HL-60 (cell line): ENCODE measurements at places on chromosomes 1 and 21.

- no peak for DNase-seq
Observed at GRCh38 chr1:91724644-91725043, 161.3 kb downstream of the TGFBR3 start.

- DNase-seq, result no peak
Observed at GRCh38 chr1:201042779-201043461, 19.4 kb upstream of the KIF21B start.

DNA sequence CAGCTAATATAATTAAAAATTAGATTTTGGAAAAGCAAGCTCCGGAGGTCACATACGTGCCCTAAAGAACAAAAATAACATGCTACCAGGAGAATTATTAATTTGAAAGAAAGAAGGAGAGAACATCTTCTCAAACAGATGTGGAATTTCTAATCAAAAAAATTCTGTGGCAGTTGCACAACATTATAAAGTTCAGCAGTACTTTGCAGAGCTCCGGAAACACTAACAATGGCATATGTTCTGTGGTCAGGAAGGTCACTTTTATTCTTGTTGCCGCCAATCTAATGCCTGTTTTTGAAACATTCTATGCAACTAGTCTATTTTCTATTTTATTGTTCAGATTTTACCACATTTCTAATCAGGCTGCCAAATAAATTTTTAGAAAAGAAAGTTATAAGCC, 186.8 kb downstream of the SMYD3 start:
- DNase-seq, result no peak

- no peak for DNase-seq
Observed at GRCh38 chr1:100387657-100388350, 35.5 kb downstream of the CDC14A start.

GRCh38 chr1:244302876-244303609, 148.7 kb downstream of the ADSS2 start:
- DNase-seq, result no peak

- no peak for DNase-seq
Observed at GRCh38 chr1:166289309-166290050, 122.7 kb upstream of the FAM78B start.

- DNase-seq, result no peak
Observed at GRCh38 chr1:206653715-206654459, 18.6 kb downstream of the DYRK3 start.

GRCh38 chr1:181135437-181135731, 46.9 kb downstream of the IER5 start:
- no peak for DNase-seq

GRCh38 chr1:83769594-83770318, 229.2 kb downstream of the TTLL7 start:
- no peak for DNase-seq

GRCh38 chr1:116842654-116843053, 67.1 kb upstream of the PTGFRN start:
- no peak for DNase-seq

GRCh38 chr1:4105300-4105880, 205.3 kb upstream of the C1orf174 start:
- DNase-seq, result no peak

DNA sequence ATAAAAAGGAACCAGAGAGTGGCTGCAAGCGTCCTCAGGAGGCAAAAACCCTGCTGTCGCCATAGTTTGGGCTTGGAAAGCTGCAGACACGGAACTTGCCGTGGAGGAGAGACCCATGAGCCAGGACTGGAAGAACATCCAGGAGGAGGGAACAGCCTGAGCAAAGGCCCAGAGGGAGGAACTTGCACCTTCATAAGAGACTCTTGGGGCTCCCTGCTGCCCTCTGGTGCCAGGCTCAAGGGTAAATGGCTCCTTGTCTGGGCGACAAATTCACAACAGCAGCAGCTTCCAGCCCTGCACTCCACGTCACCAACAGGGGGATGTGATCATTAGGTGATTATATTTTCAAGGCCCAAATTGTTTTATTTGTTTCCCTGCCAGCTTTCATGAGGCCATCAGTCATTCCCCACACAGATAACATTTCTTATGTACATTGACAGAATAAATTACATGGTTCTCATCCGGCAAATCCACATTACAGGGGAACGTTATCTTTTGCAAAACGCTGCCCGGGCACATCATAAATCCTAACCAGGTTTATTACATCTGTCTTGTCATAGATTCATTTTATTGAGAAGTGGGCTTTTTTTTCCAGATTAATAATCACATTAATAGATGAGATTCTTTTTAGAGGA, 143.0 kb upstream of the GRIK3 start:
- DNase-seq, result peak; percentile 18

DNA sequence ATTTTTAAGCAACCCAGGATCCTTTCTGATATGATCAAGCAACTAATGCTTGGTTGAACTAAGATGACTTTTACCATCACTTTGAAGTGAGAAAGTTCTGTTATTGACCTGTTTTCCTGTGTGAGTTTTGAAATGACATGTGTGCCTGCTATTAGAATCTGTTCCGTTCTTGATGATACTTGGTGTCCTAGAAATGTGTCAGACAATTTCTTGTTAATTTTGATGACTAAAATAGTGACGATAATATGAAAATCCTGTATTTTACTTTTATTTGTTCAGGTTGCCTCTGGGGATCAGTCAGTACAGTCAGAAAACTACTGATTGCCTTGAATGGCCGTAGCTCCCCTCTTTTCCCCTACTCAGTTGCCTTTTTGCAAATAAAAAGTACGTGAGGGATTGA, 228.0 kb downstream of the RYR2 start:
- DNase-seq, result no peak

GRCh38 chr1:207302618-207303393, 18.7 kb upstream of the CD55 start:
- no peak for DNase-seq

- DNase-seq, result no peak
Observed at GRCh38 chr1:7898962-7899361, 41.7 kb downstream of the TNFRSF9 start.

DNA sequence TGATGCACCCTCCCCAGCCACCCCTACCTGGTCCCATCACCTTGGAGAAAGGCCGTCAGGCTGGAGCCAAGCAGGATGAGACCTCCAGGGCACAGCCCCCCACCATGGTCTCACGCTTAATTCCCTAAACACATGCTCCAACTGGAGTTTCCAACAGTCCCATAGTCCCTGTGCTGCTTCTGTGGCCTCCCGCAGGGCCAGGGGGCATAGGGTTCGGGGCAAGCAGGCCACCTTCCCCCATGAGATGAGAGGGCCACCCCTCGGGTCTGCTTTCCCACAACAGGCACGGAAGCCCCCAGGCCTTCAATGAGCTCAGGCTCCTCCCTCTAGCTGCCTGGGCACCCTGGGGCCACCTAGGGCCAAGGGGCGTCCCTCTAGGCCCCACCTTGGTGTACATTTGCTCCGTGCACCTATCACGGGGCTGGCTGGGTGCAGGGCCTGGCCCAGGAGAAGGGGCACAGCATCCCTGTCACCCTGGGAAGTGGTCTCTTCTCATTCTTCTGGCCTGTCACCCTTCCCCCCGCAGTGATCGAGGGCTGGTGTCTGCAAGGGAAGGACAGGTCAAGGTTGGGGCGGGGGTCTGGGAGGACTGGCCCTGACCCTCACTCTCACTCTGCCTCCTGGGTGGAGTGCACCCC, 42.4 kb downstream of the TRIM11 start:
- DNase-seq, result no peak

DNA sequence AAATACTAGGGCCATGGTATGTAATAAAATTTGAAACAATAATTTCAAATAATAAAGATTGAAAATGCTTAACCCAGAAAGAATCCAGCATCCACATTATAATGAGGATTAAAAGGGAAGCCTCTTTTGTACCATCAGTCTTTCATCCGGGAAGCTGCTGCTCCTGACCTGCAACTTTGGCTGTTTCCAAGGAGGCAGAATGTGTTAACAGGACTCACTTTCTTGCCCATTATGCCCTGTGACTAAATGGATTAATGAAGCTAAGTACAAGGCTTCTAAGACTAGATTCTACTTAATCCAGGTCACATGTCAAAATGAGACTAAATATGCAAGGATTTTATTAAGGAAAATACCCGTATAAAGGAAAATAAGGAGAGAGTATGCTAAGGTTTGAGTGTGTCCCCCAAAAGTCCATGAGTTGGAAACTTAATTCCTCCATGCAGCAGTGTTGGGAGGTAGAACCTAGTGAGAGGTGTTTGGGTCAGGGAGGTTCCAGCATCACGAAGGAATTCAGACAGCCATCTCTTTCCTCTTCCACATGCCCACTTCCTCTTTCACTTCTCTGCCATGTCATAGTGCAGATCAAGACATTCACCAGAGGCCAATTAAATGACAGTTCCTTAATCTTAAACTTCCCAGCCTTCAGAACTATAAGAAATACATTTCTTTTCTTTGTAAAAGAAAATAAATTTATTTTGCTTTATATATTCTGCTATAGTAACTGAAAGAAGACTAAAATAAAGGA, 27.7 kb downstream of the FMO2 start:
- DNase-seq, result no peak

- DNase-seq, result no peak
Observed at GRCh38 chr21:34736116-34736874, 67.5 kb downstream of the CLIC6 start.

GRCh38 chr1:117433943-117434342, 66.7 kb downstream of the MAN1A2 start:
- no peak for DNase-seq

DNA sequence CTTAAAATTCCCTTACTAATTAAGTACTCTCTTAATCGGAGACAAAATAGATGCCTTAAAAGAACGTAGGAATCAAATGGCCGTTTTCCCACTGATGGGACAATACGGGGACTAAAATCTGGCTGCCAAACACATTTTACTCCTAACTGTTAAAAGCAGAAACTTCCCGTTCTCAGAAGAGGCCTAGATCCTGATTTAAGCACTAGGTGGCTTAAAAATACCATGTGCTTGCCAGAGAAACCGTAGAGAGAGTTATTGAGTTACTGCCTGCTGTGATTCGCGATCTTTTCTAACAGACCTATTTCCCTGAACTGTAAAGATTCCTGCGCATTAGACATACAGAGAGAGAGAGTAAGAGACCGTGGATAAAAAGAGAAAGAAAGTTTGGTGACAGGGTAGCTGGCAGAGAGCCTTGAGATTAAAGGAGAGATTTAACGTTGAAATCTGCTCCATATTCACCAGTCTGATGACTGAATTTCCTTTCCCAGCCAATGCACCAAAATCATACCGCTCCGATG, 54.4 kb upstream of the STUM start:
- no peak for DNase-seq

- no peak for DNase-seq
Observed at GRCh38 chr1:170156594-170156993, 10.8 kb downstream of the NTMT2 start.

- no peak for DNase-seq
Observed at GRCh38 chr1:32242341-32242851, 4.6 kb upstream of the FAM167B start.

- no peak for DNase-seq
Observed at GRCh38 chr1:208928349-208929010, 655.0 kb upstream of the CAMK1G start.

DNA sequence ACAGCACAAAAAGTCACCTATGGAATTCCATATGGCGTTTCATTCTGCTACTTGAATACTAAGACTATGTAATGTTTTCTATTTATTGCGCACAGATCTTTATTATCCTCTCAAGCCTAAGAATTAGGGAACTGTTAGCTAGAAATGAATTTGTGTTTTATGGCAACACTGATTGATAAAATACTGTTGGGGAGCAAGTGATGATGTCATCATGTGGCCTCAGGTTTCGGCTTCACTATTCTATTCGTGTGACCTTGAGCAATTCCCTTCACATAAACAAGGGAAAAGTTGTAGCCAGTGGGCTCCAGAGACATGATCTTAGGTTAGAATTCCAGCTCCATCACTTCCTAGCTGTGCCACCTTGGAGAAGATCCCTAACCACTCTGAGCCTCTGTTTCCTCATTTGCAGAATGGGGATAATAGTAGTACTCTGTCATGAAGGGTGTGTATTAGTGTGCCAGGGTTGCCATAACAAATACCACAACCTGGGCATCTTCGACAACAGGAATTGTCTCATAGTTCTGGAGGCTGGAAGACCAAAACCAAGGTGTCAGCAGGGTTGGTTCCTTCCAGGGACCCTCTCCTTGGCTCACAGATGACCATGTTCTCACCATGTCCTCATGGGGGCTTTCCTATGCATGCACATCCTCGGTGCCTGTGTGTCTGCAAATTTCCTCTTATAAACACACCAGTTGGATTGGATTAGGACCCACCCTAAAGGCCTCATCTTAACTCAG, 371.2 kb downstream of the RRAGC start:
- DNase-seq, result no peak

DNA sequence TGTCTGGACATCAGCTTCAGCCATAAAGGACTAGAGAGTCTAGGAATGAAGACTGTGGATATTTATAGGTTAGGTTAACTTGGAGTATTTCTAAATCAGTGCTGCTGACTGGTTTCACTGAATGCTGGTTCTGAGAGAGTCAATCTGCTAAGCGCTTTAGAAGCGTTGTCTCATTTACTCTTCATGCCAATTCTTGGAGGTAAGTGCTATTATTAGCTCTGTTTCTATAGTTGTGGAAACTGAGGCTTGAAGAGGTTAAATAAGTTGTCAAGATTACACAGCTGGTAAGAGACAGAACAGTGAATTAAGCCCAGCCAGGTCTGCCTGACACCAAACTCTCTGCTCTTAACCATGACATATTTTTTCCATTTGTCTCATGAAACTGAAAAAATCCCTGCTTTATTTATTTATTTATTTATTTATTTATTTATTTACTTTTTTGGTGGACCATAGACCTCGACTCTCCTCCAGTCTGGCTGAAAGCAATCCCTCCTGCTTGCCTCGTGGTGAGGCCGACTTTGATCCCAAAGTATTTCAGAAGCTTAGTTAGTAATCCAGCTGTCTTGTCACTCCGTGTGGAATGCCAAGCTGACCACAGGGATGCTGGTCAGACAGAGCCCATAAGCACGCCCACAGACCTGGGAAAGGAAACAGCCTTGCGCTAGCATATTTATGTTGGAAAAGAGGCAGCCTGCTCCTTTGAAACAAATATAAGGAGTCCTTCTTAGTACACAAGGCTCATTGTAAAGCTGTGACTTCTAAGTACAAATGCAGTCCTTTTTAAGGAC, 16.9 kb downstream of the NTMT2 start:
- no peak for DNase-seq

- DNase-seq, result no peak
Observed at GRCh38 chr1:99705385-99705784, 59.5 kb downstream of the PALMD start.

GRCh38 chr1:79819140-79819539, 812.6 kb upstream of the ADGRL4 start:
- no peak for DNase-seq

DNA sequence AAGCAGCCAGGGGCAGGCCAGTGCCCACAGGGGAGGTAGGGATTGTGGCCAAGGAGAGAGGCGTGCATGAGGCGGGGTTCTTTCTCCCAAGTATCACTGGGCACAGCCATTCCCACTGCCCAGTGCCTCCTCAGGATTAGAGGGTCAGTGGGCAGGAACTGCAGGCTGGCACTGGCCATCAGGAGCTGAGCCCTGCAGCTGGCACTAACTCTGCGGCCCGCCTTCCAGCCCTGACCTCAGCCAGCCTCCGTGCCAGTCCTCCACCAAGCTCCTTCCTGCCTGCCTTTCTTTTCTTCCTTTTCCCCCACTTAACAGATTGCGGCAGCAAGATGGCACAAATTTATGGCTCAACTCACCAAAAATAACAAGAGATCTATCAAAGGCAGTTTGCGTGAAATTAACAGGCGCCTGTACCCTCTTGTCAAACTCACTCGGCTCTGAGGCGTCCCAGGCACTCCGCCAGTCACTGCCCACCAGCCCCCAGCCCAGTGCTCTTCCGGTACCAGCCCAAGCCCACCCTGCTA, 11.1 kb downstream of the ADGRB2 start:
- DNase-seq, result no peak

GRCh38 chr1:54764922-54765561, 719 bp upstream of the PARS2 start:
- DNase-seq, result no peak

GRCh38 chr1:115089420-115090185, at the start of gene TSPAN2:
TSS of gene TSPAN2 (minus strand) at chr1:115089503. CDS start at chr1:115089432, 71 bp downstream.
- peak; percentile 62 for DNase-seq
